Stimulated activated naive B cell treated with anti-CD40 and anti-IgM and Interleukin-4, amounts not matched to agents 10 μg/mL and 1 μg/mL and 100 μg/mL, for 72 hours (primary cell): ENCODE measurements at places on chromosomes 4 and X.

DNA sequence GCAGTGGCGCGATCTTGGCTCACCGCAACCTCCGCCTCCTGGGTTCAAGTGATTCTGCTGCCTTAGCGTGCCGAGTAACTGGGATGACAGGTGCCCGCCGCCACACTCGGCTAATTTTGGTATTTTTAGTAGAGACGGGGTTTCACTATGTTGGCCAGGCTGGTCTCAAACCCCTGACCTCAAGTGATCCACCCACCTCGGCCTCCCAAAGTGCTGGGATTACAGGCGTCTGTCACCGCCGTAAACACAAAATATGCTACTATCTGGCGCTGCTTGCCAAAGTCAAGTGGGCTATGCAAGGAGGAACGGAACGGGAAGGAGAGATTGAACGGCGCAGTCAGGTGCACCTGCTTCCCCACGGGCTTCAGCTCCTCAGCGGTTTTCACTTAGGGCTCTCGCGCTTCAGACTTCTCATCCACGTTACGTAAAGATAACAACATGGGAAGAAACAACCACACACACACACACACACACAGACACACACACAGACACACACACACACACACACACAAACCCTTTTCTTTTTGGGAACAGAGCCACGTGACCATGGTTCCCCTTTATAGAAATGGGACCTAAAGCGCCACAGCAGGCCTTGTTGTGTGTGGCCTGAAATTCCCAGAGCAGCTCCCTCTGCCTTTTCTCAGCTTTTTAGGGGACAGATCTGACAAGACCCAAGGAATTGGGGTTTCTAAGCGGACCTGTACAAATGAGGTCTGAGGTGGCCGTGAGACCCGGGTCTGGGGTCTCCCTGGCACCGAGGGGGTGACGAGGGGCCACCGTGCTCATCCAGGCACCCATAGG lies 1.5 kb downstream of the P2RY8 start:
- DNase-seq, result peak; percentile 85

DNA sequence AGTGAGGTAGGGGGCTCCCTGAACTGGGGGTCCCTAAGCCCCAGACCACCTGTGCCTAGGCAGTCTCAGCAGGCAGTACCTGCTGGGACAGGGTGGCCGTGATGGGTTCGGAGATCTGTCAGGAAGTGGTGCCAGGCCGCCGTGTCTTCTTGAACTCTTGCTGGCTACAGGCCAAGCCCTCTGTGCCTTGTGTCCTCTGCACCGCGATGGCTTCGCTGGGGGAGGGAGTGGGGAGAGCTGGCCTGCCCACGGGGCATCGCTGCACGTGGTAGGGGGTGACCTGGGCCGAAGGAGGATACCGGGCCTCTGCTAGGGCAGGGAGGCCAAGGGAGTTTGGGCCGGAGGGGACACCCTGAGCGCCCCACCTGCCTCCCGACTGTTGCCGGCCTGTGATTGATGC lies 96.7 kb upstream of the NKX1-1 start:
- DNase-seq, result no peak

DNA sequence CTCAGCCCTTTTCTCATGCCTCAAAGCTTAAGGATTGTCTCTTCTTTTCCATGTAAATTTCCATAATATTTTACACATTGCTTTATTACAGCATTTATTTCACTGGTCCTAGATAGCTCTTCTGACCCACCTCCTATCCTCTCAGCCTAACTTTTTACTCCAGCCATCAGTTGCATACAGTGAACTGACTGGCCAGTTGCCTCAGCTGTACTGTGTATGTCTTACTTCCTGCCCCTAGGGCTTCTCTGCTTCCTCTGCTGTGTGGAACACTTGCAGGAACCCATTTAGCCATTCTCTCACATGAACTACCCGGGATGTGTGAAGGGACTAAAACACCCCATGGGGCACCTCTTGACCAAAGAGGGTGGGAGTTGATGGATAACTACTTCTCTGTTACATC lies 18.0 kb downstream of the C4orf33 start:
- no peak for DNase-seq

DNA sequence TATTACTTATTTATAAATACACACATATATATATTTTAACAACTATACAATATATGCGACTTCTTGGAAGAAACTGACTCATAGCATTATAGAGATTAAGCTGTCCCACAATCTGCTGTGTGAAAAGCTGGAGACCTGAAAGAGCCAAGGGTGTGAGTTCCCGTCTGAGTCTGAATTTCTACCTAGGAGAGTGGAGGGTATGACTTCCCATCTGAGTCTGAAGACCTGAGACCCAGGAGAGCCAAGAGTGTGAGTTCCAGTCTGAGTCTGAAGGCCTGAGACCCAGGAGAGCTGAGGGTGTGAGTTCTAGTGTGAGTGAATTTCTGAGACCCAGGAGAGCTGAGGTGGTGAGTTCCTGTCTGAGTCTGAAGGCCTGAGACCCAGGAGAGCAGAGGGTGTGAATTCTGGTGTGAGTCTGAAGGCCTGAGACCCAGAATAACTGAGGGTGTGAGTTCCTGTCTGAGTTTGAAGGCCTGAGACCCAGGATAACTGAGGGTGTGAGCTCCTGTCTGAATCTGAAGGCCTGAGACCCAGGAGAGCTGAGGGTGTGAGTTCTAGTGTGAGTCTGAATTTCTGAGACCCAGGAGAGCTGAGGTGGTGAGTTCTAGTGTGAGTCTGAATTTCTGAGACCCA lies 8.9 kb upstream of the P2RY8 start:
- no peak for DNase-seq

DNA sequence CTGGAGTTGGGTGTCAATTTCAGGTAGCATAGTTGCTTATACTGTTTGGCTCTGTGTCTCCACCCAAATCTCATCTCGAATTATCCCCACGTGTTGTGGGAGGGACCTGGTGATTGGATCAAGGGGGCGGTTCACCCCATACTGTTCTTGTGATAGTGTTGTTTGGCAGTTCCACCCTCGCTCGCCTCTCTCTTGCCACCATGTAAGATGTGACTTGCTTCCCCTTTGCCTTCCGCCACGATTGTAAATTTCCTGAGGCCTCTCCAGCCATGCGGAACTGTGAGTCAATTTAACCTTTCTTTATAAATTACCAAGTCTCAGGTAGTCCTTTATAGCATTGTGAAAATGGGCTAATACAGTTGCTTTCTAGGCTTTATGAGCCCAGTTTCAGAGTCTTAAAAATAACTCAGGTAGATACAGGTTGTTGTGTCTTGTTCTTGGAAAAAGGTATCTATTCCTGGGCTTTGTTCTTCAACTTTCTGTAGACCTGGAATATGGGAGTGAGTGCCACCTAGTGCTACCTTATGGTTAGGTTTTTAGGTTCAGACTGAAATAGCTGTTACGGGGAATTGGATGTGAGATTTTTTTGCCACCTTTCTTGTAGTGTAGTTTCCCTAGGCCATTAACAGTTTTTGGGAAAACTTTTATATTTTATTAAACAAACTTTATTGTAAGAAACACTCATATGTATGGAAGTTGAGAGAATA lies 15.6 kb downstream of the PGK1 start:
- no peak for DNase-seq

- DNase-seq, result no peak
These were observed 46.8 kb downstream of the USP46 start for GRCh38 chr4:52612341-52612740.

GRCh38 chr4:175954685-175955084 lies 111.0 kb upstream of the WDR17 start:
- no peak for DNase-seq

GRCh38 chr4:71545168-71545567 lies 206.3 kb downstream of the SLC4A4 start:
- DNase-seq, result no peak
